ENCODE measurements at places on chromosomes 6 and 20. TPM values are rescaled to one million over a fixed set of nuclear protein-coding genes. Genes with fewer than 3 reads are reported as not detected.

GRCh38 chr6:12163149-12163548 is 127.0 kb upstream of the EDN1 start:
- no peak for DNase-seq

DNA sequence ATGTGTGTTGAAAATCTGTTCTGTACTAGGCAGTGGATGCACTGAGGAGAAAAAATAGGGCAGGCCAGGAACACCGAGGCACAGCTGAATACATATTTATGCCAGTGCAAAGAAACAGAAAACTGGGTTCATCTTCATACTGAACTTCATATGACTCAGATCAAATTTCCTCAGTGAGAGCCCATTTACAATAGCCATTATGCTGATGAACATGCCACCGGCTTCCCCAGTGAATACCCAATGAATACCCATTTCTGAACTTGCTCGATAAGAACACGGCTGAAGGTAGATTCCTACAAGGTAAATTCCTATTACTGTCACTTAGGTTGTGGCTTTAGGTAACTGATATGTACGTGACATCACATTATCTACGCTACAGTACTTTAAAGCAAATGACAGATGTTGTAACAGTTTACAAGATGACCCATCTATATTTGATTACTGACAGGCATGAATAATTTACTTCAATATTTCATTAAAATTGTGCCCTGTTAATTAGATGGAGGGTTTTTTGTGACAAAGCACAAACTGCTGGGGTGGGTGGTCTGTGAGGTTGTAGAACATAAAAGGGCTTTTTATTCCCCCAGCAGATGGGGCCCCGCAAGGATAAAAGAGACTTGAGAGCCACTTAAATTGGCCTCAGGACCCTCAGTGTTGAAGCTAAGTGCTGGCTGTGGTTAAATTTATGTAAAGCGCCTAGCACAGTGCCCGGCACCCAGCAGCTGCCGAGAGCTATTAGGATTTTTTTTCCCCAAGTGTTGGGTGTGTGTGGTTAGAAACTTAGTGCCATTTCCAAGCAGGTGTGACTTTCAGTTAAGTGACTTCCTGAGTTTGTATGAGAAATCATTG is 264.5 kb downstream of the CD83 start:
- no peak for DNase-seq

Gene SOBP
- total RNA-seq = 1.1 TPM

DNA sequence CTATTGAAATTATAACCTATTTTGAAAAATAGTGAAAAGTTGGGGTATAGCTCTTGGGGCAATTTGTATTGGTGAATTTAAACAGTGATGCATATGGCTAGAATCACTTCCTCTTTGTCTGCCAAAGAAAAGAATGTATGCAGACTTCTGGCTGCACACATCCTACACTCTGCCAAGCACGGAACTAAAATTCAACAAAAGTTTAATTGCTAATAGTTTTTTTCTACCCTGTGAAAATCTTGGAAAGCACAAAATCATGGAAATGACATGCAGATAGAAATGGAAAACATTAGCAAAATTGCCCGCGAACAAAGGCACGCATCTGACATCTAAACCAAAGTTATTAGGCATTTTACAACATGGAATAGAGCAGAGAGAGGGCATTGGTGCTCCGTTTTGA is 106.4 kb upstream of the PDE10A start:
- no peak for DNase-seq

Gene CLDN20
- not detected for total RNA-seq

Gene IL17A
- not detected for total RNA-seq

Gene TRIM15
- not detected for total RNA-seq

DNA sequence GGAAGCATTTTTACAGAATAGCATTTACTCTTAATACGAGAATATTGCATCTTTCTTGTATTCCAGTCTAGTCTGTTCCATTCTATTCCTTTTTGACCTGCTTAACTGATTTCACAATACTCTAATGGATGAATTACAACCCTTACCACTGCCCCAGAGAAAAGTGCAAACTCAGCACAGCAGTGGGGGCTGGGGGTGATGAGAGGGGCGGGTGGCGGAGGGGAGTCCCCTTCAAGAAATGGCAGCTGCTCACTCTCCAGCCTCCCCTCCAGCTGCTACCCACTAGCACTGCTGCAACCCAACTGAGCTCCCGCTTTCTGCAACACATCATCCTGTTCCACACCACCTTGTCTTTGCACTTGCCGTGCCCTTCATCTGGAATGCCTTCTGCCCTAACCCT is 30.1 kb downstream of the PIM1 start:
- no peak for DNase-seq

- no peak for DNase-seq
Measured at GRCh38 chr20:1034415-1034789, 32.3 kb upstream of the RSPO4 start.

- DNase-seq = no peak
Measured at GRCh38 chr6:33857093-33857931, 53.5 kb upstream of the MLN start.

Gene LRFN2
- total RNA-seq = not detected

Gene HAO1
- total RNA-seq = not detected

Gene KLC4
- 17.0 TPM for total RNA-seq

GRCh38 chr6:125836466-125836865 is 45.7 kb downstream of the NCOA7 start:
- no peak for DNase-seq

DNA sequence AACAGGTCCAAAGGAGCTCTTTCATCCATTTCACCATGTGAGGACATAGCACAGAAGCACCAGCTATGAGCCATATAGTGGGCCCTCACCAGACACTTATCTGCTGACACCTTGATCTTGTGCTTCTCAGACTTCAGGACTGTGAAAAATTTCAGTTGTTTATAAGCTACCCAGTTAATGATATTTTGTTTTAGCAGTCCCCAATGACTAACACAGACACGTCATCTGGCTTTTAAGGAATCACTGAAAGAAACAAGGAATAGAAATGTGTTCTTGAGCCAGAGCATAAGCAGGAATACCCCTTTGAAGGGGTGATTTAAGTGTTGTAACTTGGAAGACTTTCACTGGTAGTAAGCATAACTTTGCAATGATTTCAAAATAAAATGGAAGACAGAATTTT is 214.7 kb upstream of the PTCHD4 start:
- DNase-seq = no peak

DNA sequence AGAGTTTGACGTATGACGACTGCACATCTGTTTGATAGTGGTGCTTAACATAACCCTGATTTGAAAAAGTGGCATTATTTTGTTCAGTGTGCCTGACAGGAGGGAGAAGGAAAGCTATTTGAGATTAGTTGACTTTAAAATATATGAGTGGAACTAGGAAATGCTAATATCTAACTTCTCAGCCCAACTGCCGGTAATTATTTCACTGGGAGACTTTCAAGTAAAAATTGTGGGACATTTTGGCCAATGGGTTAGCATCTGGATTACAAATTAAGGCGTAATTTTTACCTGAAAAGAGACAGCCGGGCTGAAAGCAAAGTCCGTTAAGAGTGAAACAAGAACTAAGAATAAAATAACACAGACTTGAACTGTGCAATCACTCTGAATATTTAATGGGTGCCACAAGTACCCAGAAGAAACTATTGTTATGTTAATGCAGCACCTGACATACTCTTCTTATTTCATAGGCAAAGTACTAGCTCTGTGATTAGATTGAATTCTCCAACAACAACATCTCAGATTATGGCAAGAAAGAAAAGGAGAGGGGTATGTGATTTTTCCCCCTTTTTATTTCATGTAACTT is 2.0 kb downstream of the HEY2 start:
- no peak for DNase-seq

DNA sequence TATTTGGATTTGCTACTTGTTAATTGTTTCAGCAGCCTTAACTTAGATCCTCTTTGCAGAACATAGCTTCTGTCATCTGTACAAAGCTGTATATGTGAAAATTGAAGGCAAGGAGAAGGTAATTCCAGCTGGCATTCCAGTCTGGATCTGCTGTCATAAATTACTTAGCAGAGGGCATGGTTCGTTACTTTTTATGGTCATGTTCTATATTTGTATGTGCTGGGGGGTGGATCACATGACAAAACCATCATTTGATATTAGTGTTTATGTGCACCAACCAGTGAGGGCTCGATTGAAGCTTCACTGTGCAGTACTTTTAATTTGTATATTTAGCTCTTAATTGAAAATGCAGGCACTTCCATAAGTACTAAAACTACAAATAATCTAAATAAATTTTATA is 80.2 kb downstream of the CAP2 start:
- DNase-seq = no peak

DNA sequence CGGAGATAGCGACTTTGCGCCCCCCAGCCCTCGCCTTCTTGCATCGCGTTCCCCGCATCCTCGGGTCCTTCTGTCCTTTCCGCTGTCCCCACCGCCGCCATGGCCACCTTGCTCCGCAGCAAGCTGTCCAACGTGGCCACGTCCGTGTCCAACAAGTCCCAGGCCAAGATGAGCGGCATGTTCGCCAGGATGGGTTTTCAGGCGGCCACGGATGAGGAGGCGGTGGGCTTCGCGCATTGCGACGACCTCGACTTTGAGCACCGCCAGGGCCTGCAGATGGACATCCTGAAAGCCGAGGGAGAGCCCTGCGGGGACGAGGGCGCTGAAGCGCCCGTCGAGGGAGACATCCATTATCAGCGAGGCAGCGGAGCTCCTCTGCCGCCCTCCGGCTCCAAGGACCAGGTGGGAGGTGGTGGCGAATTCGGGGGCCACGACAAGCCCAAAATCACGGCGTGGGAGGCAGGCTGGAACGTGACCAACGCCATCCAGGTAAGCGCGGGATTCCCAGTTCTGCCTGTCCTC is 401 bp downstream of the SLC32A1 start:
- DNase-seq = no peak

Gene DOK5
- total RNA-seq = not detected

- DNase-seq = no peak
Measured at GRCh38 chr6:32790306-32790705, 26.5 kb downstream of the HLA-DOB start.

DNA sequence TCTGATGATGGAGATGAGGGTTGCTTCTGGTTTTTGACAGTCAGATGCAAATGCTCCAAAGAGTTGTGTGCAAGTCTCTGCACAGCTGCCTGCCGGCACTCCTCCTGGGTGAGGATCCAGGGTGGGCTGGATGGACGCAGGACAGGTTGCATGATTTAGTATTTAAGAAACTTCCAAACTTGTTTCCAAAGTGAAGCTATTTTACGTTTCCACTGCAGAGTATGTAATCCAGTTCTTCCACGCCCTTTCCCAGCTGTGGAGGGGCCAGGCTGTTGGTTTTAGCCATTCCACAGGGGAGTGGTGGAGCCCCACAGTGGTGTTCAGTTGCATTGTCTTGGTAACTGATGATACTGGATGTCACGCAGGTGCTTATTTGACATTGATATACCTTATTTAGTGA is 157.3 kb downstream of the THBS2 start:
- DNase-seq = no peak

- no peak for DNase-seq
Measured at GRCh38 chr20:34710861-34711574, 6.9 kb downstream of the TP53INP2 start.

DNA sequence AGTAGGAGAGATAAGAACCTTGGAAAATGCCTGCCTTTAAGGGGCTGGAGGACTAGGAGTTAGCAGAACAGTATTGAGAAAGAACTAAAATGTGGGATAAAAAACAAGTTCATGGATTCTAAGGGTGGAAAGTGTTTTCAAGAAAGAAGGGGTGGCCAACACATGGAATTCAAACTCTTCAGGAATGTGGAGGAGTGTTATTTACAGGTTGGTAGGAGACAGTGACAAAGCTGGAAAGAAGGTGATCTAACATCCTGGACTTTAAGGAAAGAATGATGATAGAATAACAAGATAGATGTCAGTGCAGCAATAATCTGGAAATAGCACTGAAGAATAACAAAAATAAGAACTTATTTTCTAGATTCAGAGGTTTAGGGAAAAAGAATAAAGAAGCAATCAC is 54.0 kb upstream of the TNFRSF21 start:
- no peak for DNase-seq

Gene PRICKLE4
- total RNA-seq = 0.75 TPM

- no peak for DNase-seq
Measured at GRCh38 chr6:69813508-69813907, 16.7 kb upstream of the LMBRD1 start.

GRCh38 chr6:162450358-162450757 is 277.2 kb downstream of the PRKN start:
- DNase-seq = no peak

Gene VGLL2
- not detected for total RNA-seq

GRCh38 chr20:47860049-47860830 is 75.0 kb upstream of the SULF2 start:
- no peak for DNase-seq

GRCh38 chr6:108454356-108454755 is 106.4 kb upstream of the FOXO3 start:
- DNase-seq = no peak

Gene APCDD1L
- total RNA-seq = not detected

Gene NRN1
- 0.12 TPM for total RNA-seq

Gene ATP6V1G2
- 1.9 TPM for total RNA-seq

DNA sequence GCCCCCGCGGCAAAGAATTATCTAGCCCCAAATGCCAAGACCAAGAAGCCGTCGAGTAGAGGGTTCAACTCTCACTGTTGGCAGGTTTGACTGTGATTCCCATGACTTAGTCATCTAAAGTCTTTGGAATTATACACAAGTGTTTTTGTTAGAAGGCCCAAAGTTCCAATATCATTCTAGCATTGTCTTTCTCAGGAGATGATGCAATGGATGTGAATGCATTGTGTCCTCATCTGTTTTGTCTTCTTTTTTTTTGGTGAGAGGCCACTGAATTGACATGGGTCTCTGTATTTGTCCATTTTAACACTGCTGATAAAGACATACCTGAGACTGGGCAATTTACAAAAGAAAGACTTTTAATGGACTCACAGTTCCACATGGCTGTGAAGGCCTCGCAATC is 290.5 kb upstream of the ZFP64 start:
- no peak for DNase-seq

DNA sequence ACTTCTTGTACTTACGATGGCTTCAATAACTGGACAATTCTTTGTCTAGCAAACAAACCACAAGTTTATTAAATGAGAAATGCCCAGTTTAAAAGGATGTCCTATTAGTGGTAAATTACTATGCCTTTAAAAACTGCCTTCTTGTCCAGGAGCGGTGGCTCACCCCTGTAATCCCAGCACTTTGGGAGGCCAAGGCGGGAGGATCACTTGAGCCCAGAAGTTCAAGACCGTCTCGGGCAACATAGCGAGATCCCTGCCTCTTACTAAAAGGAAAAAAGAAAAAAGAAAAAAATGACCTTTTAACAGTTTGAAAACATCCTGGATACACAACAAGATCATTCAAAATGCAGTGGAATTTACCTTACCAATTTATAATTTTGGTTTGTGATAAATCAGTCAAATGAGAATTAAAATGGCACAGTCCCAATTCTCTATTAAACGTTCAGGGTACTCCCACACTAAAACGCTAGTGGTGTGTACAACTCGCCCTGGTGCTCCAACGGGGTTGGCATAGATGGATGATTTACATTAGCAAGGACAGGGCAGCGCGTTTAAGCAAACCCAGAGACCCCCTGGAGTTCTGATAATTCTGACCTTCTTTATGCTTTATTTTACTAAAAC is 2.3 kb downstream of the ZBTB2 start:
- DNase-seq = no peak

GRCh38 chr6:41653691-41654090 is 15.4 kb downstream of the MDFI start:
- no peak for DNase-seq
